ENCODE measurements at places on chromosomes 11 and 22.

GRCh38 chr11:57634311-57634710, 15.4 kb downstream of the YPEL4 start:
- no peak for DNase-seq

GRCh38 chr22:46661221-46661851, 41.1 kb downstream of the GRAMD4 start:
- DNase-seq = no peak

- peak; percentile 52 for DNase-seq
Measured at GRCh38 chr11:35617687-35618496, at the start of gene FJX1. Gene FJX1, plus strand, starts transcription at chr11:35618460. Its CDS starts 177 bp downstream, at chr11:35618637.

DNA sequence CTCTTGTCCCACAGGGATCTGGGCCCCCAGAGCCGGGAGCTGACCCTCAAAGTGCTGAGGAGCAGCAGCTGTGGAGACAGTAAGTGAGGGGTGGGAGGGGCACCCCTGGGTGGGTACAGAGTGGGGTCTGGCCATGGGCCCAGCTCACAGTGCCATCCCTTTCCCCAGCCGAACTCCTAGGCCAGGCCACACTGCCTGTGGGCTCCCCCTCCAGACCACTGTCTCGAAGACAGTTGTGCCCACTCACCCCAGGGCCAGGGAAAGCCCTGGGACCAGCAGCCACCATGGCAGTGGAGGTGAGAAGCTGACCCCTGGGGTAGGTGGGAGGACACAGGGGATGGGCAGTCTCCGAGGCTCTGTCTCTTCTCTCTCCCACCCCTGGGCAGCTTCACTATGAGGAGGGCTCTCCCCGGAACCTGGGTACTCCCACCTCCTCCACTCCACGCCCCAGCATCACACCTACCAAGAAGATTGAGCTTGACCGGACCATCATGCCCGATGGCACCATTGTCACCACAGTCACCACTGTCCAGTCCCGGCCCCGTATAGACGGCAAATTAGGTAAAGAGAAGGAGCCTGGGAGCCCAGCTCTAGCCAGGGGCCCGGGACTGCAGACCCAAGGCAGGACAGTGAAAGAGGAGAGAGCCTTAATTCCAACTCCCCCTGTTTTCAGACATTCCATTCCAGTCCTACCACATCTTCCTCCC, 5.3 kb downstream of the C2CD2L start:
- DNase-seq = no peak

- DNase-seq = no peak
Measured at GRCh38 chr11:134536219-134536618, 124.2 kb upstream of the B3GAT1 start.

DNA sequence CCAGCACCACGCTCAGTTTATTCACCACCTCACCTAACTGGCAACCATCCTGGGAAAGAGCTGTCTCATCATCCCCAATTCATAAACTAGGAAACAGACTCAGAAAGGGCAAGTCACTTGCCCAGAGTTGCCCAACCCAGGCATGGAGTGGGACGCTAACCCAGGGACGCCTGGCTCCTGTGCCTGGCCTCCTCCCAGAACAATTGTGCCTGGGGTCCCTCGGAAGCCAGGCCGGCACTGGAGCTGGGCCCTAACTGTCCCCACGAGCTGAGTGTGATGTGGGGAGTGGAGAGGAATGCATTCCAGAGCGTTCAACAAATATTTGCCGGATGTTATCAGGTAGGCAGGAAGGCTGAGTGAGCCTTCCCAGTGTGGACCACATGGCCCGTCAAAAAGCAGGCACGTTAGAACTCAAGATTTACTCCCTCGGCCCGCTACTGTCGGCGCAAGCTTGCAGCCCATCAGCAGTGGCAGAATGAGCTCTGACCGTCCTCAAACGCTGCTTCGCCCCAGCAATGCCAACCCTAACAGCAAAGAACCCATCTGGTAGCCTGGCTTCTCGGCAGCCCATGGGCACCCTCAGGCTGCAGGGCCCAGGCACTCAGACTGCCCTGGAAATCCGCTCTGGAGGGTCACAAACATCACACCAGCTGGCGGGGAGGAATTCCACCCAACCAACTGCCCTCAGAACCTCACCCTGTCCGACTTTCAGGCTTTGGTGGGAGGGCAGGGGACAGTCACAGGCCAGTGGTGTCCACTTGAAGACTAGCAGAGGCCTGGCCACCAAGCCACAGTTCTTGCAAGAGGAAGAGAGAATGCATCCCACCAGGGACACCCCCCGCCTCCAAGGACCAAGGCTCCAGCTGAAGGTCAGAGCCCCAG, 35.6 kb downstream of the MYH9 start:
- no peak for DNase-seq

All from trophoblast cell (in vitro differentiated cells and primary cell).